ENCODE measurements at places on chromosomes 16 and 17. TPM values are rescaled to one million over a fixed set of nuclear protein-coding genes. Genes with fewer than 3 reads are reported as not detected.

The KCNJ12 gene
- total RNA-seq: not detected

The MPP3 gene
- not detected for total RNA-seq

The GSDMA gene
- not detected for total RNA-seq

DNA sequence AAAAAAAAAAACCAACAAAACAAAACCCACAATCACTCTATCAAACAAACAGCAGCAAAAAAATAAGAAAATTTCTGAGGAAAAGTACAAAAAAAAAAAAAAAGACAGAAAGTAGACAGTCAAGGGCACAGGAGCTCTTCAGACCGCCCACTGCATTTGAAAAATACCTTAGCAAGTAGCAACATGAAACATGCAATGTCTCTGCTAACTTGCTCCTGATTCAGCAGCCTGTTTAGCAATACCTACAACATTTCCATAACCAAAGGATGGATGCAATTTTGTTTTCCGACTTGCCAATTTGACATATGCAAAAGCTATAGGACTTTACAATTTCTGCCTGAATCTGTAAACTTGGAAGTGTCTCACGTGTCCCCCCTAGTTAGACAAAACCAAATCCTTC is 57.4 kb downstream of the SYNRG start:
- DNase-seq: no peak

DNA sequence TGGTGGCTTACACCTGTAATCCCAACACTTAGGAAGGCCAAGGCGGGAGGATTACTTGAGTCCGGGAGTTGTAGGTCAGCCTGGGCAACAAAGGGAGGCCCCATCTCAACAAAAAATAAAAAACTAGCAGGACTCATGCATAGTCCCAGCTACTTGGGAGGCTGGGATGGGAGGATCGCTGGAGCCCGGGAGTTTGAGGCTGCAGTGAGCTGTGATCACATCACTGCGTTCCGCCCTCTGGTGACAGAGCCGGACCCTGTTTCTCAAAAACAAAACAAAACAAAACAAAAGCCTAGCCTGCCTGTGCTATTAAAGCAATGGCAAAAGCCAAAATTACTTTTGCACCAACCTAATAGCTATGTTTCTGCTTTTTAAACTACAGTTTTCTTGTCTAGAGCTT is 1.5 kb downstream of the FCSK start:
- no peak for DNase-seq

- peak; percentile 53 for DNase-seq
Measured at GRCh38 chr17:1714980-1715802, 5.0 kb upstream of the TLCD2 start.

GRCh38 chr17:64504769-64505339 is 1.2 kb downstream of the DDX5 start:
- DNase-seq: no peak

DNA sequence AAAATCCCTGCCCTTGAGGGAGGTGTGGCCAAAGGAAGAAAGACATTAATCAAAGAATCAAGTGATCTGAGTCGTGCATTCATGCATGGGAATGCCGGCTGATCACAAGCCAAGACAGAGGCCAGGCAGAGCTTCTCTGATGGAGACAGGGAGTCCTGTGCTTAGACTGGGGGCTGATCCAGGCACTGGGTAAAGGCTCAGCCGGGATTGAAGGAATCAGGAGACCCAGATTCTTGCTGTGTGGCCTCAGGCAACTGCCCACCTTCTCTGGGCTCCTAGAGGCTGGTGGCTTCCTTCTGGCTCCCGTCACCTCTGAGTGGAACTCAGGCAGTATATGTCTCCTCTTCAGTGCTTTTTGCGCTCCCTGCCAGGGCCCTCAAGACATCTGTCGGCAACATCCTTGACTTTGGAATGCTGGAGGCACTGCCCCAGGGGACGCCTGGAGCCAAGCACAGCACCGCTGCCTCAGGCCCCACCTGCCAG is 17.7 kb downstream of the RAI1 start:
- no peak for DNase-seq

Data from B cell (primary cell).